ENCODE measurements at places on chromosomes 1 and 21. TPM values are rescaled to one million over a fixed set of nuclear protein-coding genes. Genes with fewer than 3 reads are reported as not detected.

SYCP1 gene
- total RNA-seq = not detected

UBXN10 gene
- not detected for total RNA-seq

SPRR3 gene
- not detected for total RNA-seq

OR10Z1 gene
- total RNA-seq = not detected

SLC26A9 gene
- total RNA-seq = not detected

LCE1B gene
- not detected for total RNA-seq

- no peaks in the 10 kb centered on the region for H3K36me3 ChIP-seq
- H3K4me1 ChIP-seq = peaks cover 45% of the 10 kb centered on the region
- H3K4me3 ChIP-seq = no peak overlapping the region
- DNase-seq = no peak
- H3K27ac ChIP-seq = no peak overlapping the region
Measured at GRCh38 chr1:40820911-40821693, 37.5 kb downstream of the KCNQ4 start.

- H3K4me1 ChIP-seq = peaks cover 7% of the 10 kb centered on the region
- no peak overlapping the region for H3K27ac ChIP-seq
- H3K4me3 ChIP-seq = no peak overlapping the region
- no peak for DNase-seq
Measured at GRCh38 chr1:246262281-246262680, 244.8 kb downstream of the SMYD3 start.

DNA sequence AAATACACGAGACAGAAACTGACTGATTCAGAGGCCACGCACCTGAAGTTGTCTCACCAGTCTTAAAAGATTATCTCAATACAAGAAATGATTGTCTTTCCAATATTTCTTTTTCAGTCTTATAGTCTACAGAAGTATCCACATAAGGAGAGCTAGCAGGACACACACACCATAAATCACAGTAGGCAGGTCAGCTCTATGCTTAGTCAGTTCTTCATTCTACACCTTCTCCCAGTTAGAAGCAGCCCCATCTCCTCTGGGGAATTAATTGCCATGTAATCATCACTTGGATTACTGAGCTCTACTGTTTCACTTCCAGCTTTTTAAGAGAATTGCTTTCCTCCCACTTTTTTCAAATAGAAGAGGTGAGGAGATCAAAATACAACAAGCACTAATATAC lies 59.6 kb downstream of the SMYD3 start:
- H3K27ac ChIP-seq = no peak overlapping the region
- no peak for DNase-seq
- H3K4me1 ChIP-seq = peaks cover 13% of the 10 kb centered on the region
- no peaks in the 10 kb centered on the region for H3K27me3 ChIP-seq

DNA sequence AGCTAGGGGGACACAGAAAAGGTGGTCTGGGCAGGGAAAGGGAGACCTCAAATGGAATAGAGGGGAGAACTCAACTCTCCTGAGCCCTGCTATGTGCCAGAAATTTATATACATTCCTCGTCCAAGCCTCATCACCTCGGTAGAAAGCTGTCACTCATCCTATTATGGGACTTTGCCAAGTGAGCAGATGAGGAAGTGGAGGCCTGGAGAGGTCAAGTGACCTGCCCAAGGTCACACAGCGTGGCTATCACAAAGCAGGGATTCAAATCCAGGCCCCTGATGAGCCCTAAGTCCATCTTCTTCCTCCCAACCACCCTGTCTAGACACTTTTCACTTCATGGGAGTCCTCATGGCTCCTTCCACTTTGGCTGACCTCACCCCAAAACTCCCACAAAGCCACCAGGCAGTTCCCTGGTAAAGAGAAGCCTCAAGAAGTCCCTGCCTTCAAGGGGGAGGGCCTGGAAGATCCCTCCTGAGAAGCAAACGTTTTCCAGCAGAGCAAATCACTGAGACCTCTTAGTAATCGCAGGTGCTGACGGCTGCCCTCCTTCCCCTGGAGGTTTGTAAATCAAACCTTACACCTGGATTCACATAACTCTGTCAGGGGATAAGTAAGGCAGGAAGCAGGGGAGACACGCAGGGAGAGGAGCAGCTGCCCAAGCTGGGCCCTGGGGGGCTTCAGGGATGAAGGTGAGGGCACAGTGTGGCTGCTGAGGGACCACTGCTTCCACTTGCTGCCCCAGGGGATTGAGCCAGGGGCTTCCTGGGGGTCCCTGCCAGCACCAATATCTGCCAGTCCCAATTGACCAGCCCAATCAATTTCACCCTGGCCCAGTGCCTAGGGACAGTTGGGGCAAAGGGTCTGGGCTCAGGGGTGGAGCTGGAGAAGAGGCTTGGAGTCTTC lies 351.2 kb downstream of the MATN1 start:
- no peak overlapping the region for H3K27ac ChIP-seq
- DNase-seq = peak; percentile 73

GRCh38 chr1:54955359-54955758 lies 25.1 kb upstream of the TMEM61 start:
- peak overlapping the region; percentile 82 for H3K27ac ChIP-seq
- H3K4me3 ChIP-seq = no peak overlapping the region
- peaks cover 35% of the 10 kb centered on the region for H3K4me1 ChIP-seq

DNA sequence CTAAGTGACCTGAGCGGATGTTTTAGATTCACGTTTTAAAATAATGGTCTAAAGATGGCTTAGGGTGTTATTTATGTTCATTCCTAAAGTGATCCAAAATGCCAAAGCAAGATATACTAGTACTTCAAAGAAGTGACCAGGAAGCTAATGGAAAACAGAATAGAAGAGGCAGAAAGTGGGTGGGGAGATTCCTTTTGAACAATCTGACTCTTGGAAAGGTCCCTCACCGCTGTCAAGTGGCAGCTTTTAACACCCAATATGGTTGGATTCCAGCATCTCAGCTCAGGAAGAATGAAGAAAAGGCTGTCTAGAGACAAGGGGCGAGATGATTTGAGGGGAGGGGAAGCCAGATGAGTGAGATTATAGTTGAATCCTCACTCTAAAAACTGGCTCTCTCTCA lies 90.3 kb downstream of the SCMH1 start:
- no peak for DNase-seq
- H3K4me1 ChIP-seq = peaks cover 7% of the 10 kb centered on the region
- H3K27ac ChIP-seq = peak overlapping the region; percentile 78

DNA sequence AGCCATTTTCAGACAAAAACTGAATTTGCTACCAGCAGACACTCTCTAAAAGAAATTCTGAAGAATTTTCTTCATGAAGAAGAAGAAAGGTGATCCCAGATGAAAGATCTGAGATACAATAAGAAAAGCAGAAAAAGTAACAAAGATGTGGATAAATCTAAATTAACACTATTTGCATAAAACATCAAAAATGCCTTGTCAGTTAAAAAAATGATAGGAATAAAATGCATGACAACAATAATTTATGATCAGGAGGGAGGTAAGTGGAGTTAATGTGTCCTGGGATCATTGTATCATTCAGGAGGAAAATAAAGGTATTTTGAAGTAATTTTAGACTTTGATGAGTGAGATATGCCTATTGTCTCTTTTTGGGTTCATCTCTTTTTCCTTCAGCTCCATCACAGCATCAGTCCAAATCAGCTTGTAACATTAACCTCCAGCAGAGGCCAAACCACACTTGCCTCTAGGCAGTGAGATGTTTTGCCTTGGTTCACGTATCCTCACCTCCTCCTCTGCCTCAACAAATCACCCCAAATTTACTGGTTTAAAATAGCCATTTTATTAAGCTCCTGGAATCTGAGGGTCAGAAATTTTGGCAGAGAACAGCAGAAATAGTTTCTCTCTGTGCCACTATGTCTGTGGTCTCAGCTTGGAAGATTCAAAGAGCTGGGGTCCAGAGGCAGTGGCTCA lies 76.9 kb upstream of the HIVEP3 start:
- no peaks in the 10 kb centered on the region for H3K4me1 ChIP-seq
- peaks cover 30% of the 10 kb centered on the region for H3K27me3 ChIP-seq
- H3K36me3 ChIP-seq = no peaks in the 10 kb centered on the region
- H3K27ac ChIP-seq = no peak overlapping the region

- H3K4me1 ChIP-seq = peaks cover 5% of the 10 kb centered on the region
- H3K27me3 ChIP-seq = no peaks in the 10 kb centered on the region
- no peaks in the 10 kb centered on the region for H3K36me3 ChIP-seq
- H3K27ac ChIP-seq = no peak overlapping the region
- no peak for DNase-seq
Measured at GRCh38 chr1:195733826-195734225, 874.4 kb downstream of the KCNT2 start.

DNA sequence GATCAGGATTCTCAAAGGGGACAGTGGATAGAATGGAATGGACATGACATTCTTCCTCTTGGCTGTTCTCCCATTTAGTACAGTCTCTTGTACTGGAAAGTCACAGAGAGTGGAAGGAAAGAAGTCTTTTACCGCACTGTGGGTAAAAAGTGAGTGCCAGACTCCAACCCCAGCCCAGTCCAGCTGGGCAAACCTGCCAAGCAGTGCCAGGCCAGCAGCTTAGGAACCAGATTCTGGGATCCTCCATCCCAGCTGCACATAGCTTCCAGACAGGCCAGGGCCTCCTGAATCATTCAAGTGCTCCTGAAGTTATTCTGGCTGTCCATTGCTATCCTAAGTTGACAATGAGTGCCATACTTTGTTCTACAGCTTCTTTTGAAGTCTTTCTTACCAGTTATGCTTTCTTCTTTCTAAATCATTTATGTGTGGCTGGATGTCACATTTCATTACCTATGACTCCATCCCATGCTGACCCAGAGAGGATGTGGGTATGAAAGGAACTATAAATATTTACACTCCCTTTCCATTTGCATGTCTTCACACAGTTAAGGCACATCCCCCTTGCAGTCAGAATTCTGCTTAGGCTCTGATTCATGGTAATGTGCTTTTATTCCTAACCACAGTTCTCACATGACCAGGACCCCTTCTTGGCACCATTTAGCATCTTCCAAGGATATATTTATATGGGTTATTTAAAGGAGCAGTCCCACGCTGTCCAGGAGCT lies 88.9 kb downstream of the AK5 start:
- H3K27me3 ChIP-seq = no peaks in the 10 kb centered on the region
- H3K4me1 ChIP-seq = peaks cover 49% of the 10 kb centered on the region

GRCh38 chr1:153968972-153969371 lies 1.3 kb downstream of the CREB3L4 start:
- H3K36me3 ChIP-seq = peaks cover 1% of the 10 kb centered on the region
- H3K4me3 ChIP-seq = peak overlapping the region; percentile 91
- peaks cover 41% of the 10 kb centered on the region for H3K4me1 ChIP-seq
- no peaks in the 10 kb centered on the region for H3K27me3 ChIP-seq
- no peak for DNase-seq
- no peak overlapping the region for H3K27ac ChIP-seq

DNA sequence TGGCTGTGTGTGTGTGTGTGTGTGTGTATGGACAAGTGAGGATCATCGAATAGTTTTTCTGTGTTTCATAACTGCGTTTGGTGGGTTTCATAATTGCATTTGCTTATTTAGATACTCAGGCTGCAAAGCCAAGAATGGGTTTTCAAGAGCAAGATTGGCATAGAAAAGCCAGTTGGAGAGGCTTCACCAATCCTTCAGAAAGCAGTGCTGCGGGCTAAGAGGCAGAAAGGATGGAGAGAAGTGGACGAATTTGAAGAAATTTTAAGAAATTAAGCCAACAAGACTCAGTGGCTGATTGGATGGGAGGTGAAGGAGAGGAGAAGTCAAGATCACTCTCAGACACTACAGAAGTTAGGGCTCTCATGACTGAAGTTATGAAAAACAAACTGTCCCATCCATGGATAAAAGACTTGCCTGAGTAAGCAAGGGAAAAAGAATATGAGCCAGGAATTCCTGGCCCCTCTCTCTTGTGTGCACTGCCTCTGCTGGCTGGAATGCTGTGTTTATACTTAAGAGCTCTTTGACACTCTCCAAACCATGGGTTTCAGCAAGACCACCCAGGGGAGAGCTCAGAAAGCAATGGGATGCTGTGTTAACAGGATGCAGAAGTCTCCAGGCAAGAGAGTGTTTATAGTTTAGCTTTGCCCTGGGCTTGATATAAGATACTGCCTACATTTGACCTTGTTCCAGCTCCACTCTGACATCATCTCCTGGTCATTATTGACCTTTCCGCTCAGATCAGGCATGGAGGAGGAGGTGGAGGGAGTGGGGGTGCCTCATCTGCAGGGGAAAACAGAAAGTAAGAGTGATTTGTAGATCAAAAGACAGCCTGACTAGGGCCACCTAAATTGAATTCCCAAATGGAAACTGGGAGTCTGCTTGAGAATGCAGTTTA lies 232.0 kb upstream of the PLXNA2 start:
- H3K27me3 ChIP-seq = peaks cover 2% of the 10 kb centered on the region
- no peaks in the 10 kb centered on the region for H3K36me3 ChIP-seq
- no peak for DNase-seq
- H3K4me1 ChIP-seq = no peaks in the 10 kb centered on the region
- H3K27ac ChIP-seq = no peak overlapping the region

DNA sequence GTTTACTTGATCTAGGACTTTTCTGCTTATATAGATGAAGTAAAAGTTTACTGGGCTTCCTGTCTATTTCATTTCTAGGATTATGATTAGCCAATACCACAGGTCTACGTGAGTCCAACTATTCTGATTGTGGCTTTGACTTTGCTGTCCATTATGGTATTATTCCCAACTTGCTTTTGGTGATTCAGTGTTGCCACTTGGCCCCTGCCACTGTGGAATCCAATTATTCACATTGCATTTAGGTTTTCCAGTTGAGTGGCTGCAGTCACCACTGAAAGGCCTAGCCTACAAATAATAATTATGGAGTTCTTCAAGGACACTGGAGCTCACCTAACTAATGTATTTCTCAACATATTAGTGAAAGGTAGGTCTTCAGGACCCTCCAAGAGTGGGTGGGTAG lies 574.3 kb upstream of the USP24 start:
- H3K4me1 ChIP-seq = no peaks in the 10 kb centered on the region
- H3K36me3 ChIP-seq = no peaks in the 10 kb centered on the region
- no peak overlapping the region for H3K4me3 ChIP-seq

- no peaks in the 10 kb centered on the region for H3K36me3 ChIP-seq
- H3K4me3 ChIP-seq = no peak overlapping the region
- no peak for DNase-seq
Measured at GRCh38 chr21:40638466-40639251, 208.3 kb downstream of the DSCAM start.

- no peak overlapping the region for H3K4me3 ChIP-seq
- H3K27ac ChIP-seq = no peak overlapping the region
- no peak for DNase-seq
- H3K27me3 ChIP-seq = no peaks in the 10 kb centered on the region
- H3K4me1 ChIP-seq = peaks cover 9% of the 10 kb centered on the region
Measured at GRCh38 chr1:167310732-167311131, 90.0 kb downstream of the POU2F1 start.

- H3K4me1 ChIP-seq = peaks cover 11% of the 10 kb centered on the region
- H3K27ac ChIP-seq = no peak overlapping the region
- DNase-seq = no peak
- H3K4me3 ChIP-seq = no peak overlapping the region
- H3K27me3 ChIP-seq = no peaks in the 10 kb centered on the region
Measured at GRCh38 chr1:67560580-67561255, 124.3 kb upstream of the GADD45A start.
